ENCODE measurements at places on chromosomes 11 and 22. TPM values are rescaled to one million over a fixed set of nuclear protein-coding genes. Genes with fewer than 3 reads are reported as not detected.

TENM4 gene
- polyA plus RNA-seq, result 24.8 TPM

PANX3 gene
- polyA plus RNA-seq, result not detected

MMP27 gene
- not detected for polyA plus RNA-seq

VSIG2 gene
- not detected for polyA plus RNA-seq

APOBEC3H gene
- not detected for polyA plus RNA-seq

POTEH gene
- polyA plus RNA-seq, result not detected

CRYBB1 gene
- not detected for polyA plus RNA-seq

GPR83 gene
- 0.74 TPM for polyA plus RNA-seq

OR52I2 gene
- not detected for polyA plus RNA-seq

TMPRSS4 gene
- polyA plus RNA-seq, result not detected

SBF1 gene
- 58.9 TPM for polyA plus RNA-seq

RIMBP3B gene
- 0.26 TPM for polyA plus RNA-seq

WNT11 gene
- polyA plus RNA-seq, result 1.4 TPM

LYVE1 gene
- polyA plus RNA-seq, result not detected

KCNJ5 gene
- 1.1 TPM for polyA plus RNA-seq

PATE2 gene
- polyA plus RNA-seq, result not detected

BEST1 gene
- 7.7 TPM for polyA plus RNA-seq

PRR14L gene
- 14.3 TPM for polyA plus RNA-seq

TP53AIP1 gene
- polyA plus RNA-seq, result 0.68 TPM

SCUBE1 gene
- 21.6 TPM for polyA plus RNA-seq

OR51B2 gene
- not detected for polyA plus RNA-seq

ALDH3B2 gene
- not detected for polyA plus RNA-seq

UPK3A gene
- polyA plus RNA-seq, result not detected

MAJIN gene
- polyA plus RNA-seq, result not detected

HDHD5 gene
- 91.3 TPM for polyA plus RNA-seq

CHADL gene
- polyA plus RNA-seq, result 0.22 TPM

MUC15 gene
- polyA plus RNA-seq, result not detected

CST6 gene
- not detected for polyA plus RNA-seq

SAC3D1 gene
- 27.0 TPM for polyA plus RNA-seq

ANKRD13D gene
- polyA plus RNA-seq, result 111 TPM

C11orf65 gene
- polyA plus RNA-seq, result 1.1 TPM

GAL3ST1 gene
- not detected for polyA plus RNA-seq

LMO2 gene
- 33.2 TPM for polyA plus RNA-seq

MS4A1 gene
- not detected for polyA plus RNA-seq

SMTNL1 gene
- not detected for polyA plus RNA-seq

PTH gene
- polyA plus RNA-seq, result not detected

CARD16 gene
- polyA plus RNA-seq, result not detected

PATZ1 gene
- 35.8 TPM for polyA plus RNA-seq

TIMP3 gene
- polyA plus RNA-seq, result 0.72 TPM

TREH gene
- polyA plus RNA-seq, result 0.12 TPM

F2 gene
- polyA plus RNA-seq, result 0.94 TPM

GDPD5 gene
- 19.2 TPM for polyA plus RNA-seq

C11orf54 gene
- polyA plus RNA-seq, result 35.0 TPM

NCF4 gene
- polyA plus RNA-seq, result not detected

HRAS gene
- polyA plus RNA-seq, result 120 TPM

YPEL4 gene
- polyA plus RNA-seq, result 18.4 TPM

RIC3 gene
- polyA plus RNA-seq, result 103 TPM

ZNRF3 gene
- 2.6 TPM for polyA plus RNA-seq

LGR4 gene
- 8.7 TPM for polyA plus RNA-seq

Measured in neural cell (in vitro differentiated cells).